ENCODE measurements at places on chromosomes 2 and 18.

GRCh38 chr2:224764565-224765236 is 48.5 kb upstream of the CCDC195 start:
- DNase-seq: no peak

GRCh38 chr2:80863147-80863714 is 558.7 kb upstream of the LRRTM1 start:
- DNase-seq: no peak

GRCh38 chr2:132701810-132702209 is 31.8 kb upstream of the LYPD1 start:
- DNase-seq: no peak

- no peak for DNase-seq
Observed at GRCh38 chr2:232634206-232635150, 1.1 kb downstream of the EFHD1 start.

GRCh38 chr2:176639671-176640070 is 370.4 kb downstream of the MTX2 start:
- DNase-seq: no peak

- peak; percentile 31 for DNase-seq
Observed at GRCh38 chr2:160635488-160635887, 141.9 kb upstream of the RBMS1 start.

DNA sequence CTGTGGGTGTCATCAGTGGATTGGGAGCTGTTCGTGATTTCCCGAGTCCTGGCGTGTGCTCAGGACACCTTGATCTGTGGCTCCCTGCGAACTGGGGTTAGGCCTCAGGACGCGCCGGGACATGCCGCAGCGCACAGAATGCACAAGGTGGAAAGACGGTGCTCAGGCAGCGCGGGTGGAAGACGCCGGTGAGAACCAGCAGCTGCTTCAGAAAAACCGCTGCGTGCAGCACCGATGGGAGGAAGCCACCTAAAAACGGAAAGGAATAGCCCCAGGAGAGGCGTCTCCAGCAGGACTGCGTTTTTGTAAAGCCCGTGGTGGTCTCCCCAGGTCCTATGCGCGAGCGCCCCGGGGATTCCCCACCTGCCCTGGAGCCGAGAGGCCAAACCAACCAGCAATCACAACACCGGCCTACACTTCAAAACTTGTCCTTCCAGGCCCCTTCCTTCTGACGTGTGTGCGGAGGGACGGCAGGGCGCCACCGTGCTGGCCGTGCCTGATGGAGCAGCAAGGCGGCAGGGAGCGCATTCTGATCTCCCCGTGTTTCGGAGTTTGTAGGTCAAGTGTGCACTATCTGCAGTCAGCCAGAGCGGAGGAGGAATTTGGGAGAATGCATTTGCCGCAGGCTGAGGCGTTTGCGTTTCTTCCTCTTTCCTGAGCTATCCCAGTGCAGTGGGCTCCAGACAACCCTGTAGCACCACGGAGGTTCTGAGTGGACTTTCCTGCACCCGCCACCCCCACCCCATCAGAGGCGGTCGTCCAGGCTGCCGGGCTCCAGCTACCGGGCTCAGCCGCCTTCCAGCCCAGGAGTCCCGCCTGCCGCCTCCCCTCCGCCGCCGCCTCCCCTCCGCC is 32.2 kb downstream of the RTP5 start:
- no peak for DNase-seq

DNA sequence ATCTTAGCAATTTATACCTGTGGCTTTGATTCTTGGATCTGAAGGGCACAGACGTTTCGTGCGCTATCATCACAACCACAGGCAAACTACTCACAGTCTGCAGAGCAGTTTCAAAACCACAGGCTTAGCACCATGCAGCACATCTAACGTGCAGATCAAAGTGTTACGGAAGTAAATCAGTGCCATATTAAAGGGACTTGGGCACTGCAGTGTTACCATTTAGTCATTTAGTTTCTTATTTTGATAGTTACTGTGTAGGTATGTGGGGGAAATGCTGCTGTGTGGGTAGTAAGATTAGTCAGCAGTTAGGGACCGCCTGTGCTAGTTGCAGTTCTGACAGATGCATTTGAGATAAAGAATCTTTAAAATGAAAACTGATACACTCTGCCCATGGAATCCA is 384.0 kb downstream of the NBAS start:
- DNase-seq: peak; percentile 10
